ENCODE measurements at places on chromosomes 1 and 21.

GRCh38 chr1:180842052-180842451 lies 70.6 kb upstream of the KIAA1614 start:
- peak; percentile 55 for DNase-seq

GRCh38 chr1:11980676-11980972 lies 380 bp downstream of the MFN2 start:
- no peak for DNase-seq

DNA sequence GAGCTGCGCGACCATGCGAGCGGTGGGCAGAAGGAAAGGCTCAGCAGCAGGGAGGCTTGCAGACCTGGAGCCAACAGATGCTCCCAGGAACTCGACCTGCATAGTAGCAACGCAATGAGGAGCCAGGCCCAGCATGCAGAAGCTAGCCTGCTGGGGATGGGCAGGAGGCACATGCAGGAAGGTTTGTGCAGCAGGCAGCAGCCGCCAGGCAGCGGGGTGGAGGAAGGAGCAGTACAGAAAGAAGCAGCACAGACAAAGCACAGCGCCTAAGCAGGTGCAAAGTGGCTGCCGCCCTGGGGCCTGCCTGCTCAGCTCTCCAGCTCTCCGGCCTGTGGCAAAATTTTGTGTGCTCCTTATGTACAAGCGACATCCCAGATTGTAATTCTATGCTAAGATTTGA lies 213.5 kb upstream of the MAP1LC3C start:
- no peak for DNase-seq

GRCh38 chr1:245085508-245086095 lies 69.2 kb upstream of the KIF26B start:
- peak; percentile 95 for DNase-seq

DNA sequence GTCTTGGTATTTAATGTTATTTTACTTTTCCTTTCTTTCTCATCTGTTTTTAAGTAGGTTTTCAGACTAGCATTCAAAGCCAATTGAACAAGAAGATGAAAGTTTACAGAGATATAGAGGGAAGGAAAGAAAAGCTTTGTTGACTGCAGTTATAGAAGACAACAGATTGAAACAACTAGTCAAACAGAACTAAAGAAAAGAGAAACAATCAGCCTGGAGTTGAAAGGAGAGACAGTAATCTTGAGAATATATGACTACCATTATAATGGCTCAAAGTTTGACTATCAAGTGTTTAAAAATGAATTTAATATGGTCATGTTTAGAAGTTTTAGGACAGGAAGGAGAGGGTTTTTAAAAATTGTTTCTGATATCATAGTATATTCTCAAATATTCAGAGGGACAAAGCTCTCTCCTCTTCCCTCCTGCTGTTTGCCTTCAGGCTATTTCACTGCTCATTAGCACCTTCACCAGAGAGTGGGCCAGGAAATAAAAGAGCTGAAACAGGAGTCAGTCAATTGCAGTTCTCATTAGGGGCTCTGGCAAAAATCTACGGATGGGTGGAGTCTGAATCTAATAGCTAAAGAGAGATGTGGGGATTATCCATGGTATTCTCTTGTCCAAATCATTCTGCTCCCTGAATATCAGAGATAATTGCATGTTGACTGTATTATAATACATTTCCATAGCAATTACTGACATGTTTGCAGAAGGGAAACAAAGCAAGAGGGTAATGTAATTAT lies 577.8 kb downstream of the BRINP3 start:
- no peak for DNase-seq

DNA sequence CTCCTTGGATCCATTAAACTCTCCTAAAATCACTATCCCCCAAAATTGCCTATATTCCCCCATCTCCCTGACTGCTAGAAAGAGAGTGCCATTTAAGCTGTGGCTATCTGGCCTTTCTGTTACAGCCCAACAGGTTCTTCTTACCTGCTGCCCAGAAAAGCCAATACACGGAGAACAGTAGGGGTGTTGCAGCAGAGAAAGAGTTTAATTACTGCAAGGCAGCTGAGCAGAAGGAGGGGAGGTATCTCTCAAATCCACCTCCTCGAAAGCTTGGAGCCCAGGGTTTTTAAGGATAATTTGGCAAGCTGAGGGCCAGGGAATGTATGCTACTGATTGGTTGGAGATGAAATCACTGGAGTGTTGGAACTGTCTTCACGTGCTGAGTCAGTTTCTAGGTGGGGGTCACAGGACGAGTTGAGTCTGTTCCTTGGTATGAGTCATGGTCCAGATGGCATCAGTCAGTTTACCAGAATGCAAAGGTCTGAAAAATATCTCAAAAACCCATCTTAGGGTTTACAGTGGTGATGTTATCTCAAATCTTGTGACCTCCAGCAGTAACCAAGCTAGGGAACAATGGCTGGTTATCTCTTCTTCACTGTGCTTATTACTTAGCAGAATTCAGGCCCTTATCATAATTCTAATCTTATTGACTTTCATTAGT lies 89.8 kb downstream of the SMYD3 start:
- DNase-seq = peak; percentile 70

DNA sequence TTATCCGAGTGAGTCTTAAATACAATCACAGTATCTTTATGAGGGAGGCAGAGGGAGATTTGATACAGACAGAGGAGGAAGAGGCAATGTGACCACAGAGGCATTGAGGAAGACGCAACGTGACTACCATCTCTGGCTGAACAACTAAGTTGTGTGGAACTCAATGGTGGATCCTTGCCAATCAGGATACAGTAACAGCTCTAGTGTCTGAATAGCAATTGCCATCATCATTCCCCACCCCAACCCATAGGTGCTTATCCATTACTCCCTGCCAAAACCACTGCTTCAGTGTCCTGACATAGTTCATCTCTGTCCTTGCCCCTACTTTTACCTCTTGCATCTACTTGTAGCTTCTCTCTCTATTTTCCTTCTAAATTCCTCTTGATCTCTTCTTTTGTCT lies 20.5 kb upstream of the RHBDL2 start:
- peak; percentile 76 for DNase-seq

DNA sequence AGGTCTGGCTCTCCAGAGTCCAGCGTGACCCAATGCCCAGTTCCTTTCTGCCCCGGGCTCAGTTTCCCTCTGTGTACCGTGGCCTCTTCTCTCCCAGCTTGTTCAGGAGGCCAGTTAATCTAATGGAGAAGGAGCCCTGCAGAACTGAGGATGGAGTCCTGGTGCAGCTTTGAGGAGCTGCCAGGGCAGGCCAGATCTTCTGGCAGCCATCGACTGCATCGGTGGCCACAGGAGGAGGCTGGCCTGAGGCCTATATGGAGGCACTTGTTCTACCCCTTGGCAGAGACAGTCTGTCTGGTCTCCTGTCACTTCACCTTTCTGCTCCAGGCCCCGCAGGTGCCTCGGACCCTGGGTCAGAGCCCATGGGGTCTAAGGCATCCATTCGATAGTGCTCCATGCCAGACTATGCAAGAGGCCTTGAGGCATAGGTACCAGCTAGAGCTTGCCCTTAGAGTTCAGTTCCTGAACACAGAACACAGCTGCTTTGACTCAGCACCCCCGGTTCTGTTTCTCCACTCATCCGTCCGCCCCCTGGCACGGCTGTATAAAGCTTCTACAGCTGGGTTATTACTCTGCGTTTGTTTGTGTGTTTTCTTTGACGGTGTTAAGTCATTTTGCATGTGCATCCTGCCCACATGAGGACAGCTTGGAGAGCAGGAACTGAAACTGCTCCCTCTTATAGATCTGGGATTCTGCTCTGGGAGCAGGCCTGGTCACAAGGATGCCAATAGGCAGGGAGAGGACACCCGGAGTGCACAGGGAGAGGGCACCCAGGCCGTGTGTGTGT lies 18.5 kb upstream of the LRRN2 start:
- no peak for DNase-seq

- no peak for DNase-seq
Measured at GRCh38 chr21:44038063-44038462, 26.0 kb downstream of the TRAPPC10 start.

DNA sequence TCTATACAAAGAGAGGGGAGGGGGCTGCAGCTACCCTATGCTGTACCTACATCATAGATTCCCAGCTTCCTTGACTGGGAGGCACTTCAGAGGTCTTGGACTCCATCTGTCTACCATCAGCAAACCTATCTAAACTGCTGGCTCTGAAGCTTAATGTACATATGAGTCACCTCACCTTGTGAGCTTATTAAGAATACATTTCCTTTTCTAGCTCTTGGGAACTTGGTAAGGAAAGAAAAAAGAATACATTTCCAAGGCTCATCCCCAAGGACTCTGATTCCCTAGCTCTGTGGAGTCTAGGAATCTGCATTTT lies 50.0 kb upstream of the PRELP start:
- no peak for DNase-seq

GRCh38 chr1:212513586-212513985 lies 80.9 kb downstream of the NENF start:
- no peak for DNase-seq

DNA sequence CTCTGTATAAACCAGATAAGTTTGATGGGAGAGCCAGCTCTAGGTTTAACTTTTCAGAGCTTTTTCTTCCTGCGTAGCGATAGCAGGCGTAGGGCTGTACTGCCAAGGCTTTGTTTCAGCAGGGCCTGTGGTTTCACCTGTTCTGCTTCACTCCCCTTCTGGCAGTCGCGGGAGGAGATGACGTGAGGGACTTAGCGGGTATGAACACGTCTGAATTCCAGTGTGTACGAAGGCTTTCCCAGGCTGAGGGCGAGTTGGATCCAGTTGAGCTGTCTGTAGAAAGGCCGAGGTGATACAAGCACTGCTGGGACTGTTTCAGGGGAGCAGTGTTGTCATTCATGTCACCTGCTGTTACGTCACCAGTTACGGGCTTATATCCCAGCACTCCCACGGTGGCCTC lies 21.2 kb downstream of the PEX14 start:
- DNase-seq = no peak

- no peak for DNase-seq
Measured at GRCh38 chr1:167249702-167250101, 29.0 kb downstream of the POU2F1 start.

DNA sequence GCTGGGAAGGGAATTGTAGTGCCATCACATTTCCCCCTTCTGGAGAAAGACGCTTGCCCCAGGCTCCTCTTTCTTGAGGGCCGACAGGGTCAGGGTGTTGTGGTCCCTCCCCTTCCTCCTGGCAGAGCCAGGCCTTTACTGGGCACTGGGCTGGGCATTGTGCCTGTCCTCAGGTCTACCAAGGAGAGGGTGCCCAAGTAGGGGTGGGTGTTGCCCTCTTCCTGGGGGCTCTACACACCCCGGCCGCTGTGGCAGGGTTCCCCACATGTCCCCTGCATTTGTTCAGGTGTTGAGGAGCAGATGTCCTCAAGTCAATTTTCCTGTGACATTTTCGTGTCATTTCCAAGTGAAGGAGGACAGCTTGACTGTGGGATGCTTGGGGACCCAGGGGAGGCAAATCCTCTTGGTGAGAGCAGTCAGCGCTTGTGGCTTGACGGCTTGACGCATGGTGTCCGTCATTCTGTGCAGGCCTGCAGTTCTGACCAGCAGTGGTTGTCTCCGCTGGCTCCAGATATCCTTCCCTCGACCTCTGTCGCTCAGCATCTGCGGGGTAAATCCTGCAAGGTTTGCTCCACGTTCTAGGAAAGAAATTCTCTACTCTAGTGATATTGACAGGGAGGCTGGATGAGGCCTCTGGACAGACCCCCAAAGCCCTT lies 181.9 kb upstream of the VAMP3 start:
- DNase-seq = no peak

DNA sequence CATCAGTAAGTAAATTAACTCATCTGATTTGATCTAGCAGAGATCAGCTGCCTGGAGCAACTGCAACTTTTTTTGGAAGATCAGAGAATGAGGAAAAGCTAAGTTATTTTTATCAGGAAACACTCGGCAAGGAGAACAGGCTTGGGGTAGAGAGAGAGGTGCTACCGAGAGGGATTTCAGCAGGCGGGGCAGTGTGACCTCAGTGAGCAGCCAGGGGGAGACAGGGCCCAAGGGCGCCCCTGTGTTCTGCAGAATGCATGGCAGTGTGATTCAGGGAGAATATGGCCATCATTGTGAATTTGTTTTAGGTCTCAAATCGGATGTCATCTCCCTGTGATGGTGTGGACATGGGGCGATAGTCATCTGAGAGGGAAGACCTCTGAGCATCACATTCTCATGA lies 484.1 kb upstream of the VAMP3 start:
- no peak for DNase-seq

- DNase-seq = no peak
Measured at GRCh38 chr21:31927689-31928353, 55.0 kb downstream of the HUNK start.

GRCh38 chr1:147292631-147293251 lies 50.3 kb downstream of the CHD1L start:
- DNase-seq = peak; percentile 96
